ENCODE measurements at places on chromosomes 1 and 21.

GRCh38 chr1:65066766-65067490 lies 81.1 kb upstream of the AK4 start:
- peak; percentile 48 for DNase-seq

DNA sequence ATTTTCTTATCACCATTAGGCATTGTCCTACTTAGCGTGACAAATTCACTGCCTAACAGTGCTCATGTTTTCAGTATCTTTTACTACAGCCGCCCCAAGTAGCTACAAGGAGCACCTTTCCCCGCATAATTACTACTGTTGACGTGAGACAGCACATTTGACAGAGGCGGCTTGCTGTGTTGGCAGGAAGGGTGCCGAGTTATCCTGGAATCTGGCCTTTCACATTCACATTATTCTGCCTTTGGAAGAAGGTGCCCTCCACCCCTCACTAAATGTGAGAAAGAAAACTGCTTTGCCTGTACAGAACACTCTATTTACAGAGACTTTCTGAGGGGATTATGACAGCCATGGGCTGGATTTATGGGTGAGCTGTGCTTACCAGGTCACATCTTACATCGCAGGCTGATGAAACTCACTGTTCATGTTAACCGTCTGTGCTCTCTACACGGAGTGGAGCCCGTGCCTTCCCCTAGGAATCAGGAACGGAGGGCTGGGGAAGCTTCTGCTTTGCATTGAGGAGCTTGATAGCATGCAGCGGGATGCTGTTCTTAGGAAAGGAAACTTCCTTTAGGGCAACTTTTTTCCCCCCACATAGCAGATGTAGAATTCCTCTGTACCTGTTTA lies 148.0 kb upstream of the ZRANB2 start:
- no peak for DNase-seq

DNA sequence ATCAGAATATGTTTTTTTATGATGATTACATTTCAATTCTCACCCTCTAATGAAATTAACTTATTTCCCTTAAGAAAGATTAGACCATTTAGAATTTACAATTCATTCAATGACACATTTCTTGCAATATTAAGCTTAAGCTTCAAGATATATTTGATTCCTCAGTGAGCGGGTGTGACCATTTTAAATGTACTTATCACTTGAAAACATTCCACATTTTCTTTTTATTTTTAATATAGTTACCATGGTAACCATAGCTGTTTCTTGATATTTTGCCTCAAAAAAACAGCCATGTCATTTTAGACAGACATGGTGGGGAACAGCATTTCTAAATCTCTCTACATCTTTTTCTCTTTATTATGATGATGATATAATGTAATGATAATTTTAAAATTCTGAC lies 1029.0 kb upstream of the B3GALT2 start:
- no peak for DNase-seq

- DNase-seq = no peak
These were observed 55.8 kb downstream of the C1orf198 start for GRCh38 chr1:230812568-230812967.

- no peak for DNase-seq
These were observed 45.7 kb downstream of the SLC9A1 start for GRCh38 chr1:27109103-27109822.

GRCh38 chr1:226631229-226632000 lies 82.9 kb downstream of the STUM start:
- no peak for DNase-seq

DNA sequence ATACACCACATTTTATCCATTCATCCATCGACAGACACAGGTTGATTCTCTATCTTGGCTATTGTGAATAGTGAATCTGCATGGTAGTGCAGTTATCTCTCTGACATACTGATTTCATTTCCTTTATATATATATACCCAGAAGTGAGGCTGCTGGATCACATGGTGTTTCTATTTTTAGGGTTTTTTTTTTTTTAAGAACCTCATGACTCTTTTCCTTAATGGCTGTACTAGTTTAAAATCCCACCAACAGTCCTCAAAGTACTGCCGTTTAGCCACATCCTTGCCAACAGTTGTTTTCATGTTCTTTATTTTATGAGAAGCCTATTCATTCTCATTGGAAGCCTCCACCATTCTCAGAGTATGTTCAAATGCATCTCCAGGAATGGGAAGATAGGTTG lies 258.7 kb upstream of the SNX7 start:
- no peak for DNase-seq

GRCh38 chr1:49408346-49408745 lies 615.4 kb downstream of the AGBL4 start:
- no peak for DNase-seq

GRCh38 chr1:80018348-80018747 lies 1011.8 kb upstream of the ADGRL4 start:
- no peak for DNase-seq

GRCh38 chr21:32599526-32599925 lies 12.7 kb downstream of the CFAP298 start:
- DNase-seq = no peak

DNA sequence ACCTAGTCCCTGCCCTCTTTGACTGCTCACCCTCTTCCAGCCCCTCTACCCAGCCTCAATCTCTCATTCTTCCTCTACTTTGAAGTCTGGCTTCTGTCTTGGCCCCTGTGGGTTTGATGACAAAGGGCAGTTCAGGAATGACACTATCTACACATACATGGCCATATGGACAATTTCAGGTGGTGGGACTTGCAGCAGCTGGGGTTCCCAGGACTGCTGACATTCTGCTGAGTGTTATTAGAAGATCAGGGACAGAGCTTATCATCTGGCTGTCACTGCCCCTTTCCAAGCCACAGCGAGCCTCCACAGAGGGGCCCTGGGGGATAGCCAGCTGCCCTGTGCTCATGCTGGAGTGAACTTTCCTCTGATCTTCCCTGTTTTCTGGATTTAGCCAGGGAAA lies 97.4 kb upstream of the IPO9 start:
- no peak for DNase-seq

- DNase-seq = no peak
These were observed 31.4 kb upstream of the ACTL8 start for GRCh38 chr1:17723684-17724083.

DNA sequence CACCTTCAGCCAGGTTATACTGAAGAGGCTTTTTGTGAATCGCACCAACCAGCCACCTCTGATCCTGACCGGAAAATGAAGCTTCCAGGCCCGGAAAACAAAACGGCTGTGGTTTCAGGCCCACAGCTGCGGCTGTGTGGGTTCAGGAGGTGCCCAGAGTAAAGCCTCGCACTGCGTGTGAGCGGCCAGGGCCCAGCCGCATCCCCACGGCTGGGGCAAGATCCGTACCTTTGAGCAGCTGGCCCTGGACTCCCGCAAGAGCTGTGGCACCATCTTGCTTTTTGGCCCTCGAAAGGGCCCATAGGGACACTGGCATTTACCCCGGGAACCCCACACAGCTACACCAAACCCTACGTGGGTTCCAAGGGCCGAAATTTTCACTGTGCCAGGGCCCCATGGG lies 63.0 kb downstream of the GLUL start:
- no peak for DNase-seq

GRCh38 chr1:61585714-61586113 lies 139.2 kb downstream of the TM2D1 start:
- DNase-seq = no peak

GRCh38 chr1:170077926-170078325 lies 3.4 kb upstream of the KIFAP3 start:
- DNase-seq = no peak

DNA sequence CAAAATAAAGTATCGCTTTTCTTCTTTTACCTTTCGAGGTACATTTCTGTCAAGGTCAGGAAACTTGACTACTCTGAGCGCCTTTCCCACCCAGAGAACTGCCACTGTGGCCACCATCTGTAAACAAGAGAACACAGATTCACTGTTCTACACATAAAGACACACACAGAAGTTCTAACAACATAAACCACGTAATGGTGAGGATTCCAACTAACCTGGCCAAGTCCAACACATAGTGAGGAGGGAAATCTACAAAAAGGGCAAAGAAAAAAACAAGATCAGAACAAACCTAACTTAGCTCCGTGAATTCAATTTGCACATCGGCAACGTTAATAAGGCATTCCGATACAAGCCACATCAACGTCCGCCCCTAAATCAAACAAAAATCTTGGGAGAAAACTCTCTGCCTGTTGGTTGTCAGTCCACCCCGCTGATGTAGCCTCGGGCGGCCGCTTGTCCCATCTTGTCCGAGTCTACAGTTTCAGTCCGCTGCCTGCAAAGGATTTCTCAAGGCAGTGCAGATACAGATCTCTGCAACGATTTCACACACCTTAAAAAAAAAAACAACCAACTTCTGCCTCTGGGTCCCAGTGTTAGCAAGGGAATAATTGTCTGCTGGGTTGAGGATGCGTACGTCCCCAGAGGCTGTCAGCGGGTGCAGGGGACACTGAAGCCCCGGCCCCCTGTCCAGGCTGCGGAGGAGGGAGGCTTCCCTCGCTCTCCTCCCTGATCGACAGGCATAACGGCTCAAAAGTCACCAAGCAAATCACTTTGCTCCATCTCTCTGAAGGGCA lies 1.0 kb downstream of the SLC35D1 start:
- DNase-seq = peak; percentile 14

- no peak for DNase-seq
These were observed 199.2 kb upstream of the NEGR1 start for GRCh38 chr1:72481420-72481970.

DNA sequence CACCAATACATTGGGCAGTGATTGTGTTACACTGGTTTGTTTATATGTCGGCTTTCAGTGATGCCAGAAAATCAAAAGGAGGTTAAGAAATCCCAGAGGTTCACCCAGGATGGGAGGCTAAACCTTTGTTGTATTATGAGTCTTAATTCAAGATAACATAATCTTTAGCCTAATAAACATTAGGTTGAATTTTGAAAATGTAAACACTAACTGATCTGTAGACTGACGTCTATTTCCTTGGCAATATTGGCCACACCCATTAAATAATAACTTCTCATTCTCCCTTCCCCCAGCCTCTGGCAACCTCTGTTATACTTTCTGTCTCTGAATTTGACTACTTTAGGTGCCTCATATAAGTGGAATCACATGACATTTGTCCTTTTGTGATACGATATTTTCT lies 238.7 kb downstream of the DISC1 start:
- no peak for DNase-seq

GRCh38 chr1:155272466-155273342 lies 600 bp downstream of the CLK2 start:
- peak; percentile 53 for DNase-seq

DNA sequence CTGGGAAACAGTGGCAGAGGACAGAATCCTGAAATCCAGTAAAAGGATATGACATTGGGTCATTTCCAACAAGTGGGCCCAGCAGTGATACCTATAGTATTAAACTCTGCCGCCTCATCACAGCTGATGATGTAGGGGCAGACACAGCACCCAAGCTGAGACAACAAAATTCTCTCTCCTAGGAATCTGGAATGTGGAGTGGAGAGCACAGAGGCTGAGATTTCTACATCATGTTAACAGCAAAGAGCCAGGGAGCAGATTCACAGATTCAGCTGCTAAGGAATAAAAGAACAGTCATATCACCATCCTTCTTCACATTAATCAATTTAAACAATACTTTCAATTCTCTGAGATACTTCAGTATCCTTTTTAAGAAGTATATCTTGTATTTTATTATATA lies 61.9 kb downstream of the CRP start:
- no peak for DNase-seq

DNA sequence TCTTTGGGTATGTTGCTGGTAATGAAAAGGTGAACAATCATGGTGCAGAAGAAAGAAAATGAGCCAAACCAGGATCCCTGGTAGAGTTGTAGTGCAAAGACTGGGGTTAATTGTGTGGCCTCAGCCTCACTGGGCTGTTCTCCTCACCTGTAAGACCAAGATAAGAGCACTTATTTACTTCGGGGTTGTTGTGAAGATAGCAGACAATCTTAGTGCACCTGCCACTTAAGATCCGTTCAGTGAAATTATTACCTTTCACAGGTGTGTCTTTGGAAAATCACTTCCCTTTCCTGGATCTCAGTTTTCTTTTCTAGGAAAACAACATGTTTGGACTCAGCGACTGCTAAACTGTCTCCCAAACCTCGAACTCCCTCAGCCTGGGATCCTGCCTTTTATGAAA lies 1.3 kb upstream of the FGGY start:
- no peak for DNase-seq

DNA sequence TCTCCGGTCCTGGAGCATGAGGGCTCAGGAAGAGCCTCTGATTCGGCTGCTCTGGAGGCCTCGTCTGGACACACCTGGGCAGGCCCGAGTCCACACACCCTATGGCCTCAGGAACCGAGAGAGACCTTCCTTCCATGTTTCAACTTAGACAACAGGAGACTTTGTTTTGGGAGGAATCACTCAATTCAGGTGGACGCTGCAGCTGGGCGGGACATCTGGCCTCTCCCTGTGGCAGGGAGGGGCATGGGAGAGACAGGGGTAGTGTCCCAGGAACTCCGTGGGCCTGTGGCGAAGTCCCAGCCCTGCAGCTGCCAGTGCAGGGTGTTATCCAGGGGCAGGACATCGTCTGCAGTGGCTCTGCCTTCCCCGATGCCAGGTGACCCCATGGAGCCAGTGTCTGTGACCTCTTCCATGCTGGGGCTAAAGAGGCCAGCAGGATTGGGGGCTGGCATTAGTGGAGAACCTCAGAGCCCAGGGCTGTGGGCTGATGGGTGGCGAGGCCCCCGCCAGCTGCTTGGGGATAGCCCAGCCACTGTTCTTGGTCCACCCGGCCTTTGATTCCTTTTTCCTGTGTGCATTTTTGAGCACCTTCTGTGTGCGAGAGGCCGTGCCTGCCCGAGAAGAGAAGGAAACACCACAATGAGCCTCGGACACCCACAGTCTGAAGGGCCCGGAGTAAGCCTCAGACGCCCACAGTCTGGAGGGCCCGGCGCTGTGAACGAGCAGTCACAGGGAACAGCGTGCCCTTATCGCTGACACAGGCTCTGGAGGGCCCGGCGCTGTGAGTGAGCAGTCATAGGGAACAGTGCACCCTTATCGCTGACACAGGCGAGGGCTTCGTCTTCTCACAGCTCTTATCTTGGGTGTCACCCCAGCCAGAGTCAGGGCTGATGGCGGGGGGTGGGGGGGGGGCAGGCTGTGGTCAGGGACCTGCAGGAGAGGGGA lies 6.2 kb downstream of the COL18A1 start:
- DNase-seq = no peak

GRCh38 chr1:245211035-245211749 lies 56.4 kb downstream of the KIF26B start:
- DNase-seq = no peak

- DNase-seq = no peak
These were observed 5.1 kb downstream of the DCST1 start for GRCh38 chr1:155038602-155039307.

DNA sequence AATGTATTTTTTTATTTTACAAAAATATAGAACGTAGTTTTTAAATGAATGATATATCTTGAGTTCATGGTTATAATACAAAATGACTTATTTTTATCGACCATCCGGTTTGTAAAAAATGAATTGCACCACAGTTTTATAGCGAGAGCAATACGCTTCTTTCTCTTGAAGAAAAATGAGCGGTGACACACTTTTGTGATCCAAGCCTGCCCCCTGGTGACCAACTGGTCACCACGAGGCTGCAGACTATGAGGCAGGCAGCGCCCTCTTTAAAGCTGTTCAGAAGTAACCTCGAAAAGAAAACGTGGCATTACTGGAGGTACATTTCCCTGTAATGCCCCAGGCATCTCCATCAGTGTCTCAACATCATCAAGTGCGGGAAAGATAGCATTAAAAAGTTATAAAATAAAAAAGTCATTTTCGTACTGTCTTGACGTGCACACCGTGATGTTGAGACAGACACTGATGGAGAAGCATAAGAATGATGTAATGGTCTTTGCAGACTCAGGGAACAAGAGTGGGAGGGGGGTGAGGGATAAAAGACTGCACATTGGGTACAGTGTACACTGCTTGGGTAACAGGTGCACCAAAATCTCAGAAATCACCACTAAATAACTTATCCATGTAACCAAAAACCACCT lies 734.2 kb upstream of the ADAMTS5 start:
- peak; percentile 84 for DNase-seq

Data from neural crest cell (in vitro differentiated cells).